Stimulated activated CD4-positive, alpha-beta T cell treated with anti-CD3 and anti-CD28 coated beads, Interleukin-12 subunit alpha, Interleukin-12 subunit beta, amount 100 ng/mL, for 4 hours (primary cell): ENCODE measurements at places on chromosomes 3 and 15.
A peak's percentile ranks its signal among the peaks of the same experiment; 100 is the strongest.

DNA sequence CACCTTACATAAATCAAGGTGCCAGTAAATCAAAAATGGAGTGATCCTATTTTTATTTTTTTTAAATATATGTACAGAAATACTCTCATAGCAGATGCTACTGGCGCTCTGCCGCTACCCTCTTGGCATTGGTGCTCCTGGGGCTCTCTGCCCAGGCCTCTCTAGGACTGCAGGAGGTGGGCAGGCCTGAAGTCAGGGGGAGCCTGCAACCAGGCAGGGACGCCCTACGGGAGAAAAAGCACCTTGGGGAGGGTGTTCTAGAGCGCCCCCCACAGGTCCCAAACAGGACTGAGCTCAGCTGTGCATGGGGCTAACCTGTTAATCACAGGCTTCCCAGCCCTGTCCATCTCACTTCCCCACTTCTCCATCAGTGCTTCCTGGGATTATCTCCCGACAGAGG is 192.5 kb downstream of the SHQ1 start:
- DNase-seq, result no peak

DNA sequence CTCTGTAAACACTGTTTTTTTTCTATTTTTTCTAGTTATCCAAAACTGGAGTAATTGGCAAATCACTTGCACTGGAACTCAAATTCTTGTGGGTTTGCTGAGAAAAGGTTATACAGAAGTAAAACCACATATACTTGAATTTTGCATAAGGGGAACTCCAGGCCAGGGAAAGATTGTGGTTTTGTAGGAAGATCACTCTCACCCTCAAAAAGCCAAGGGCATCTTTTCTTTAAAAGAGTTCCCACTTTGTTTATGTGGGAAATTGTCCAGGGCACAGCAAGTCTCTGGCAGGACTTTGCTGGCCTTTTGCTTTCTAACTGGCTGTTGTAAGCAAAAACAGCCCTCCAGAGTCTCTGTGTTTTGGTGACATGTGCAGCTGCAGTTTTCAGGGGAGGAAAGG is 340.3 kb upstream of the RBMS3 start:
- no peak for DNase-seq

DNA sequence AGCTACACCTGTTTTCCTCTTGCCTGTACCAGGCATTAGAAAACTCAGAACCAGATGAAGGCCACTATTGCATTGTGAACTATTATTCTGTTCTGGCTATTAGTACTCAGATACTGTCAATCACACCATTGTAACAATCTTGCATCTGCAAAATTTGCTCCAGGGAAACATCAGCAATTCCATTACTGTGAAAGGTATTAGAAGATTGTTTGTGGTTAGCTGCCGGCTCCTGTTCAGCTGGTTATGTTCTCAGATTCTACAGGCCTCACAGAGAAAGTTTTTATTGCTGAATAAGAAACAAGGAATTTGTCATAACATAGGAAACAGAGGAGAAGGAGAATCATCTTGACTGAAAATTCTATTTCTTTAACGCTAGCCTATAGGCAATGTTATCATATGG is 179.9 kb downstream of the PLOD2 start:
- DNase-seq, result no peak

DNA sequence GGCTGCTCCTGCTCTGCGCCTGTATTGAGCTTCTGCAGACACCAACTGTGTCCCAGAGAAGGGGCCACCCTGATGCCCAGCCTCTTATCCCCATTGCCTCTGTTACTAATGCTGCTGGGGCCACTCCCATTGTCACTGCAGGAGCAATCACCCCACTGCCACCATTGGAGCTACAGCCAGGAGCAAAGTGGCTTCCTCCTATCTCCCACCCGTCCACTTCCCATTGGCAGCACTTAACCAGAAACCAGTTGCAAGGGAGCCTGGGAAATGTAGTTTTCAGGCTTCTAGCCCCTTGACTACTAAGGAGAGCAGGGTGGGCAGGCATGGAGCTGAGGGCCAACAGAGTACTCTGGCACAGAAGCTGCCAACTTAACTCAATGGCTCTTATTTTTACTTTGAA is 55.9 kb upstream of the KLF13 start:
- DNase-seq, result no peak

GRCh38 chr15:83565138-83565537 is 88.8 kb upstream of the ADAMTSL3 start:
- DNase-seq, result no peak

- no peak for DNase-seq
Measured at GRCh38 chr3:141955175-141955574, 78.7 kb downstream of the ATP1B3 start.

DNA sequence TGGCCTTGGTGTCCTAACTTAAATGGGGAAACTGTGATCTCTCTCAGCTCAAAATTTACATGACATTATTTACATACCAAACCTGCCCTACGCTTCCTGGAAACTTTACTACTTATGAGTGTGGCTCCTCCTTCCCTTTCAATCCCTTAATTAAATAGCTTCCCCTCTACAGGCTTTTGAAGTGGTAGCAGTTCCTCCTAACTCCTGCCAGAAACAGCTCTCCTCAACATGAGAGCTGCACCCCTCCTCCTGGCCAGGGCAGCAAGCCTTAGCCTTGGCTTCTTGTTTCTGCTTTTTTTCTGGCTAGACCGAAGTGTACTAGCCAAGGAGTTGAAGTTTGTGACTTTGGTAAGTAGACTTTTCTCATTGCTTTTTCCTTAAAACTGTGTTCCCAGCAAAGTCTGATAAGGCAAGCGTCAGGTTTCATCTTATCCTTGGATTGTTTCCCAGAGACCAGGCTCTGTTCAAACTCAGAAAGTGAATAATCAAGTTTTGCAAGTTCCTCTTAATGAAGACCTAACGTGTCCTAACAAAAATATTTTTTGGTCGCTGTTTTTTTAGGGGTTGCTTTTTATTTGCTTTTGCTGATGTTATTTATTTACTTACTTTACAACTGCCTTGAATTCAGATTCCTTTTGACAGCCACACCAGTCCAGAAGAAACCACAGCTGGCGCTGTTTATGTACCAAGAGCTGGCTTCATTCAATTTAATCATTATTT is at the start of gene ACP3:
TSS of gene ACP3 (plus strand) at position 179 of the 720 bp plus-strand sequence. CDS start at position 229, 50 bp downstream.
- no peak for DNase-seq

- no peak for DNase-seq
Measured at GRCh38 chr3:45684327-45684892, 4.8 kb upstream of the SACM1L start.

- no peak for DNase-seq
Measured at GRCh38 chr3:149967086-149967685, 3.5 kb downstream of the PFN2 start.

DNA sequence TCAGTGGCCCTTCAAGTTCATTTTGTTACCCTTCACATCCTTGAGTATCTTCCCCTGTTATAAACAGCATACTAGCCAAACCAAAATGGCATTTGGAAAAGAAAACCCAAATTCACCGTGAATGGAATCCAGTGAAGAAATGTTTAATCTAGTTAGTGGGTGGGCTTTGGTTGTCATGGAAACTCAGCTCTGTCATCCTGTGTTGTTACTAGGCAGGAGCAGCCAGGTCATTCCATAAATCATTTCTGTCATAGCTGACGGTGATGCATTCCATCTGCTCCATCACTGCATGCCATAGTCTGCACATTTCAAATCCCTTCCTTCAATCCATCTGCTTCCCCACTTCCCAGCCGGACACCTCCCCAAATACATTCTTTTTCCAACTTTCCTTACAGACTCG is 140.4 kb upstream of the CGNL1 start:
- DNase-seq, result no peak

DNA sequence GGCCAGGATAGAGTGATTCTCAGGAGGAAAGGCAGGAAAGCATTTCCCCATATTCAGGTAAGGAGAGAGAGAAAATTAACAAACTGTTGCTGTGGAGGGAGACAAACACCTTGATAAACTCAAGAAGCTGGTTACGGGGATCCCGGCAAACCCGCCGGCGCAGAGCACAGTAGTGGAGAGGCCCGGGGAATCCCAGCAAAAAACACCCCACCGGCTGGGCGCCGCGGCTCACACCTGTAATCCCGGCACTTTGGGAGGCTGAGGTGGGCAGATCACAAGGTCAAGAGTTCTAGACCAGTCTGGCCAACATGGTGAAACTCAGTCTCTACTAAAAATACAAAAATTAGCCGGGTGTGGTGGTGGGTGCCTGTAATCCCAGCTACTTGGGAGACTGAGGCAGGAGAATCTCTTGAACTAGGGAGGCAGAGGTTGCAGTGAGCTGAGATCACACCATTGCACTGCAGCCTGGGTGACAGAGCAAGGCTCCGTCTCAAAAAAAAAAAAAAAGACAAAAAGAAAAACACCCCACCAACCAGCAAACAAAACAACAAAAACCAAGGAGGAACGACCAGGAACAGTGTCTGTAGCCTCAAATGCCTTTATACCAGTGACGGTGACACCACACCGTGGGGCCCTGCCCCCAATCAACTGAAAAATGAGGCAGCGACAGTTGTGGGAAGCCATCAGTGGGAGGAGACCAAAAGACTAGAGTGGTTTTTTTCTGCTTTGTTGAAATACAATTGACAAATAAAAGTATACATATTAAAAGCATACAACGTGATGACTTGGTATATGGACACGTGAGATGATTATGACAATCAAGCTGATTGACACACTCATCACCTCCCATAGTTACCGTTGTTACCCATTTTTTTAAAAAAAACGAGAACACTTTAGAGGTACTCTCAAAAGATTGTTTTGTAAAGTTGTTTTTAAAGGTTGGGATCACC is 40.2 kb upstream of the IDH2 start:
- peak; percentile 23 for DNase-seq

GRCh38 chr3:194139071-194139813 is 3.3 kb downstream of the HES1 start:
- no peak for DNase-seq

GRCh38 chr3:98779541-98780335 is 16.6 kb downstream of the ST3GAL6 start:
- DNase-seq, result no peak

GRCh38 chr15:85582131-85583079 is 202.0 kb downstream of the AKAP13 start:
- peak; percentile 44 for DNase-seq

DNA sequence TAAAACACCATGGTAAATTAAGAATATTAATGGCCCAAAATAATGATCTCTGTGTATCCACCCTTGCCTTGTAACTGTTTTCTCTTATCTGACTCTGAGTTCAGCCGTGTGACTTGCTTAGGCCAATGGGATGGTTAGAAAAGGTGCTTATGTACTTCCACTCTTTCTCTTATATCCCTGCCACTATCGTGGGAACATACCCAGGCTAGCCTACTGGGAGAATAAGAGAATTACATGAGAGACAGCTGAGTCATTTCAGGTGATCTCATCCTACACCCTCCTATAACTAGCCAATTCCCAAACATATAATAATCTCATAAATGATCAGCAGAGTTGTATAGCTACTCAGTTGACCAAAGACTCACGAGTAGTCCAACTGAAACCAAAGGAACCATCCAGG is 98.3 kb upstream of the ABI3BP start:
- DNase-seq, result no peak

- peak; percentile 11 for DNase-seq
Measured at GRCh38 chr3:161372321-161373260, 1.3 kb upstream of the SPTSSB start.

DNA sequence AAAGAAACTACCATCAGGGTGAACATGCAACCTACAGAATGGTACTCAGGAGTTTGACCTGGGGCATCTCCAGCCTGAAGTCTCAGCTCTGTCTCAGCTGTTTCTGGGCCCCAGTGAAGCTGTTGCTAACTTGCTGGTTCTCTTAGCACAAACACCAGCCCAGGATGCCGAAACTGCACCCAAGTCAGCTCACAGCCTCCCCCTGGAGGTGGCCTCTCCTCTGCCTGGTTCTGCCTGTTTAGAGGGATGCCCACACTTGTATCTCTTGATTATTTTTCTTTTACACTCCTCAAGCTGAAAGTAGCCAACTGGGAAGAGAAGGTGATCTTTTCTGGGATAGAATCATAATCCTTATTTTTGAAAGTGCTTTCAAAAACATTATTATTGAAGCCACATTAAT is 289.0 kb upstream of the RASGRP1 start:
- peak; percentile 15 for DNase-seq

DNA sequence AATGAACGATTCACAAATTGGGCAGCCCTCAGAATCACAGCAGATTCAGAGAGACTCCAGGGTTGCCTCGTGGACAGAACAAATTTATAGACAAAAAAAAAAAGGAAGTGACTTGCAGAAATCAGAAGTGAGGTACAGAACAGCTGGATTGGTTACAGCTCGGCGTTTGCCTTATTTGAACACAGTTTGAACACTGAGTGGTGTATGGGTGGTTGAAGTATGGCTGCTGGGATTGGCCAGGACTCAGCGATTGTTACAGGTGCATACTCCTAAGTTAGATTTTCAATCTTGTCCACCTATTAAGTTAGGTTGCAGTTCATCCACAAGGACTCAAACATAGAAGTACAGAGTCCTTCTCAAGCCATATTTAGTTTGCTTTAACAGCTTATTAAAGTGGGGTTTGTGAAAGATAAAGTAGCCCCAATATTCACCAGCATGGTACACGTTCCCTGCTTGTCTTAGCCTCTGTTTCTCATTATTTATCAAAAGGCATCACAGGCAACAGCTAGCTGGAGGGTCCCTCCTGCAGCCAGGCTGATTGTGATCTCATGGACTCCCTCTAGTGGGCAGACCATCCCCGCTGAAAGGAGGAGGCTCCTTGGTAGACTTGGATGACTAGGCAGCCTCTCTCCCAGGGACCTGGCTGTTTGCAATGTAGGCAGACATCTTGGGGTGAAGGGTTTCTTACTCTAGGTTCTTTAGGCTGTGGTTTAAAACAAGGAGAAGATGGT is 17.6 kb upstream of the ALDH1L1 start:
- DNase-seq, result peak; percentile 41

DNA sequence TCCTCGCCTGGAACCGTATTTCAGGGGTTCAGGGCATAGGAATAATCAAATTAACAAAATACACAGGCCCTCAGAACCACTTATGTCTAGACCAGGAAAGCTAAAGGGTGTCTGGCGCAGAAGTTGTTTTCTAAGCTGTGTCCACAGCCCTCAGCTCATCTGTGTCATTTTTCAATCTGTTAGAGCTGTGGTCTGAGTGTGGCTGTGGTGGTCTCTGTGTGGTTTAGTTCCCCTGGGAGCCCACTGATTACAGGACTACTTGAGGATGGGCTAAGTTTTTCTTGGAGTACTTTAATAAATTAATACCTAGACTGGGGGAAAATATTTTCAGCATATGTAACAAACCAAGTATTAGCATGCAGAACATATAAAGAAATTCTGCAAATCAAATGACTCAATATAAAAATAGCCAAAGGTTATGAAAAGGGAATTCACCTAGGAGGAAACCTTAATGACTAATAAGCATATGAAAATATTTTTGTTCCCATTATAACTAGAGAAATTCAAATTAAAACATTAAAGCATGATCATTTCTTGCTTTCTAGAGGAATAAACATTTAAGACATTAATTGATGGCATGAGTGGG is 186.3 kb downstream of the SATB1 start:
- no peak for DNase-seq

- DNase-seq, result no peak
Measured at GRCh38 chr3:193767353-193768069, 174.5 kb downstream of the OPA1 start.

GRCh38 chr3:65578861-65579260 is 459.9 kb downstream of the MAGI1 start:
- DNase-seq, result no peak

DNA sequence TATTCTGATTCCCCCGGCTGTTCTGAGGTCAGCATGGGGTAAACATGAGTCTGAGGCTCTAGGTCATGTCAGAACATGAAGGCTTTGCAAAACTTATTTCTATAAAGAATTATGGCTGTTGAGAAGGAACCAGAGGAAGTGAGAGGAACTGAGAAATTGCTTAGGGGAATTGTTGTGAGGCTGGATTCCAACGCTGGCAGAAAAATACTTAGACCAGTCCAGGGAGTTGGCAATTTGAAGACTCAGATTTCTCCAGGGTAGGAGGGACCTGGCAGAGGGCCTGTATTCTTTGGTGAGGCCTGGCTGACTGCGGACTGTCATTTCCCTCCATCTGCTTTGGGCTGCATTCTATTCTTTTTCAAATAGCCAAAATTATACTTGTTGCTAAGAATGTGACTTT is 155.5 kb downstream of the PLD1 start:
- DNase-seq, result no peak
